SW 1271 (cell line): ENCODE measurements at places on chromosomes 16 and 17.

- no peak for DNase-seq
Measured at GRCh38 chr16:22973522-22973921, 159.6 kb downstream of the HS3ST2 start.

GRCh38 chr17:2013994-2014317 is 11.2 kb downstream of the RTN4RL1 start:
- DNase-seq, result no peak

DNA sequence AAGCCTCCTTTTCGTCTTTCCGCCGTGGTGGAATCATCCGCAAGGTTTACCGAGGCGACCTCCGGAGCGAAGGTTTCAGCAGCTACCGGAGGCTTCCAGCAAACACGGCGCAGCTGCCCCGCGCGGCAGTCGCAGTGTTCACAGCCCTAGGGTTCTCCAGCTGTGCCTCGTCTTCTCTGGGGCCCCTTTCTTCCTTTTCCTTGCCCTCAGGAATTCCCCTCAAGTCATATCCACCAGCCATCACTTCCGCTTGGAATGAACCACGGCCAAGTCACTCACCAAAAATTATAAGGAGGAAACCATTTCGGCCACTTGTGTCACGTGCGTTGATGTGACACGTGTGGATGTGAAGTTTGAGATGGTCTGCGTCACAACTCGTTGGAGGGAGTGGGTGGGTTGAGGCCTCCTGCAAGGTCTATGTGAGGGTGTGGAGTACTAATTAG is 636 bp upstream of the ERN1 start:
- peak; percentile 62 for DNase-seq

DNA sequence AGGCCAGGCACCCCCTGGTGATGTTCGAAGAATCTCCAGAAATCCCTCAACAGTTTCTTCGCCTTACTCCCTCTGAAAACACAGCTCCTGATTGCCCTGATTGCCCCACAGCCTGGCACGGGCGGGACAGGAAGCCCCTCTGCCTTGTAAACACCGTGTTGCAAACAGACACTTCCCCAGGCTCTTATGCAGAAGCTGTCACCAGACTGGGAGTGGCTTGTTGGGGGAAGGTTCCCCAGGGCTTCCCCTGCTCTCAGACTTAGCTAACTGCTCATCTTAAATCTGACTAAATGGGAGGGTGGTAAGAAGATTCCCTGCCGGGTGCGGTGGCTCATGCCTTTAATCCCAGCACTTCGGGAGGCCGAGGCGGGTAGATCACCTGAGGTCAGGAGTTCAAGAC is 11.2 kb downstream of the PIK3R5 start:
- no peak for DNase-seq

DNA sequence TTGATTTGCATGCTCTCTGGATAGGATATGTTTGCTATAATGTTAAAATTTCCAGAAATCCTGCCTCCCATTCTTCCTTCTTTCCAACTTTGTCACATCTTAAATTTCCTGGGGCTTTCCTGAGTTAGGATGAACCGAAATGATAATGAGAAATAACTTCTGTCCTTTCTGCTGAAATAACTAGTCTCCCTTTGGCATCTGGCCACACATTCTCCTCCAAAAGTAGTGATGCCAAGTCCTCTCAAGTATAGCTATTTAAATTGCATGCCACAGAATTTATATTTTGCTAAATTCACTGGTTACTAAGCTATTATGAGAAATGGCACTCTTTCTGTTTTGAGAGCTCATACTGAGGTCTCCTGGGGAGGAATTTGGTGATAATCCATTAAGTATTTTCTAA is 30.6 kb downstream of the FAM20A start:
- no peak for DNase-seq

DNA sequence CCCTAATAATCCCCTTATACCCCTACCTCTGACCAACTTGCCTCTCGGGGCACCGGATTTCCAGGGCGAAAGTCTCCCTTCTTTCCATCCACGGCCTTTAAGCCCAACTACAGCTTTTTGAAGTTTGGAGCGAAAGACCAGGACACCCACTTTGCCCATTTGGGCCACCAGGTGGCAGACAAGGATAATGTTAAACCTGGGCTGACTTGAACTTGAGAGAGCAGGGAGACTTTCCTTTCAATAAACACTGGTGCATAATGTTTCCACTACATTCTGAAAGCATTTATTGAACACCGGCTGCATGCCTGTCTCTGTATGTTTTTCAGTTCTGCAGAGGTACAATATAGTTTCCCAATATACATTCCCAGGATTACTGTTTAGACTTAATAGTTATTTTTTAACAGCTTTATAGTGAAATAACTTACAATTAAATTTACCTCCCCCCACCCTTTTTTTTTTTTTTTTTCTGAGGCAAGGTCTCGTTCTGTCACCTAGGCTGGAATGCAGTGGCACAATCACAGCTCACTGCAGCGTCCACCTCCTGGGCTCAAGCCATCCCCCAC is 6.9 kb upstream of the CES3 start:
- peak; percentile 33 for DNase-seq

DNA sequence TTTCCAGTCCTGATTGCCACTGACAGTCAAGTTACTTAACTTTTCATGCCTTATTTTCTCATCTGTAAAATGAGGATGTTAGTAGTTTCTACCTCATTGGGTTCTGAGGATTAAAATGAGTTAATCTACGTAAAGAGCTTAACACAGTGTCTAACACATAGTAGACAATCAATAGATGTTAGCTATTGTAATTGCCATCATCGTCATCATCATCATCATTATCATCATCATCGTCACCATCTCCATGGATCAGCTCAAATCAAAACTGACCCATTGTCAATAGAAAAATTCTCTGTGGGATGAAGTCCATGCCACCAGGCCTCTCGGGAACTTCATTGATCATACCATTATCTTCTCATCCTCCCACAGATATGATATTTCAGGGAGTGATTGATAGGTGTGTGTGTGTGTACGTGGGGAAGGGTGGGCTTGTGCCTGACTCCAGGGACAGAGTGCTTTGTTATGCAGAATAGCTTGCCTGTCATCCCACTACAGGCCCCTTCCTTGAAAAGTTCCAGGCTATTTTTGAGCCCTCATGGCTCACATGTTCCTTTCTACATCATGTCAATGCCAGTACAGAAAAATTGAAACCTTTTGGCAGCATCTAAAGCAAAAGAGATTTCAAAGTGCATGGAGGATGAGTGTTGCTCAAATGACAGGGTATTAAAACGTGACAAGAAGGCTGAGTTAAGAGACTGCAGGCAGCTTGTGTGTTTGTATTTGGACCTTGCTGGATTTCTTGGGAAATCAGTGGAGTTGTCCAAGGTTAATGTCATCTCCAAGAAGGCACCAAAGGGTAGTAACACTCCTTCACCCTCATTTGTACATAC is 133.9 kb downstream of the PRKCB start:
- no peak for DNase-seq

DNA sequence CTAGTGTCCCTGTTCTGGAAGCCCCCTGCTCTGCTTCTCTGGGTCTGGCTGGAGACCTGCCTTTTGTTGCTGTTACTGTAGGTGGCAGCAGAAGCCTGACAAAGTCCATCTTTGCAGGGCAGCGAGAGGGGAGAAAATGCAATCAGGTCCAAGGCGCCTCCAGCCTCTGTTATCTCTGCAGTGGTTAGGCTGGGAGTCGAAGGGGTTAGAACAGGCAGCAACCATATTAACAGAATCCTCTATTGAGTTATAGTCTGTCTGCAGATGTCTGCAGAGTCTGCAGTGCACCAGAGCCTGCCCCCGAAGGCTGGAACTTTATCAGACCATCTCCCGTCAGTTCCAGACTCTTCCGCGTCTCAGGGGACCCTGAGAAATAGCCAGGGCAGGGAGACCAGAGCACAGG is 404.9 kb upstream of the EEF2KMT start:
- peak; percentile 20 for DNase-seq

DNA sequence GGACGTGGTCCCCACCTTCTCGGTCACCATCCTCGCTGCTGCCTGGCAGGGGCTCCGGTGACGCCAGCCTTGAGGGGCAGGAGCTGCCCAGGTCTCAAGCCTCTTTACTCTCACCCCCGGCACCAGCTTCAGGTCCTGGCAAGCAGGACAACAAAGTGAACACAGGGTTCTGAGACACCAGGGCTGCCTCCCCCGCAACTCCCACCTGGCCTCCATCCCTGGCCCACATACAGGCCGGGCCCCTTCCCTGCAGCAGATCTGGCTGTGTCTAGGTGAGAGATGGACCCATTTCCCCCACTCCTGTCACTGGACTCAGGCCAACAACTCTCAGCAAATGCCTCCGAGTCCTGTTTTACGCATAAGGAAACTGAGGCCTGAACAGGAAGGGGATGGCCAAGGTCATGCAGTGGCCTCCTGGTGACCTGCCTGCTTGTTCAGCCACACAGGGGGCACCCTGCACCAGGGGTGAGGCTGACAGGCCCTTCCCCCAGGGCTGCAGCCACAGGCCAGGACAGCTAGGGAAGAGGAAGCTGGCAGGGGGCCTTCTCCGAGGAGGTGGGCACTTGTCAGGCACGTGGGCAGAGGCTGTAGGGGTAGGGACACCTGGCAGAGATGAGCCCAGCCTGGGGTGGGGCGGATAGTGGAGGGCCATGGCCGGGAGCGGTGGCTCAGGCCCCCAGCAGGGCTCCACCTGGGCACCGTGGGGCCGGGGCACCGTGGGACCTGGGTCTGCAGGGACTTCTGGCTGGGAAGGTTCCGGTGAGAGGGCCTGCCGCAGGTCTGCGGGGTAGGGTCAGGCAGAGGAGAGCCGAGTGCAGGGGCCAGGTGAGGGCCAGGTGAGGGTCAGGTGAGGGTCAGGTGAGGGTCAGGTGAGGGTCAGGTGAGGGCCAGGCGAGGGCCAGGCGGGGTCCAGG is 46.7 kb upstream of the PVALEF start:
- no peak for DNase-seq
